ENCODE measurements at places on chromosomes 16 and 17.

DNA sequence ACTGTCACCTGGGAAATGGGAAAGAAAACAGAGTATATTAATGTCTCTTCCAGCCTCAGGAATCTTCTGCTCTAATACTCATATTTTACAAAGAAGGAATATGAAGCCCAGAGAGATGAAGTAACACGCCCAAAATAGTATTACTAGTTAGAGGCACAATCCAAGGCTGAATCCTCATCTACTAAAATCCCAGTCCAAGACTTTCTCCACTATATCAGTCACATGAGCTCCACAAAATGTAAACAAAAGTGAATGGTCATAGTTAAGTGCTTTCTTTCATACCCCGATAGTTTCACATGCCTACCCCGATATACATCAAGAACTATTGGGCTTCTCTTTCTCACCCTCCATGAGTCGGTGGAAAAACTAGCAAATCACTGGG lies 965 bp downstream of the INTS2 start:
- no peak for DNase-seq

GRCh38 chr16:76081967-76082366 lies 195.2 kb upstream of the CNTNAP4 start:
- no peak for DNase-seq

DNA sequence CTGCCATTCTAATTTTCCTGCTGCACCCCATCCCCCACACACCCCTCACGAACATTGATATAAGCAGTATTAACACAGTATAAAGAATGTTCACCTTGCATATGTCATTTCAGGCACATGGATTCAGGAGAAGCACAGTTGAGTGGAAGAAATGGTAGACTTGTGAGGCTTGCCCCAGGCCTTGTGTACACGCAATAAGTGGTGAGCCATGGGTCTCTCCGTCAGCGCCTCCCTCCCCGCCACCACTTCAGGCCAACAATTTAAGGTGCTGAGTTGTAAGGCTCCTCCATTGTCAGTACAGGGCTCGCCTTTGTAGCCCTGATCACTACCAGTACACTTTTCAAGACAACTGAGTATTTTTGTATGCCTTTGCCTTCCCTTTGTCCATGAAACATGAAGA lies 12.2 kb upstream of the CLEC18C start:
- DNase-seq: no peak

DNA sequence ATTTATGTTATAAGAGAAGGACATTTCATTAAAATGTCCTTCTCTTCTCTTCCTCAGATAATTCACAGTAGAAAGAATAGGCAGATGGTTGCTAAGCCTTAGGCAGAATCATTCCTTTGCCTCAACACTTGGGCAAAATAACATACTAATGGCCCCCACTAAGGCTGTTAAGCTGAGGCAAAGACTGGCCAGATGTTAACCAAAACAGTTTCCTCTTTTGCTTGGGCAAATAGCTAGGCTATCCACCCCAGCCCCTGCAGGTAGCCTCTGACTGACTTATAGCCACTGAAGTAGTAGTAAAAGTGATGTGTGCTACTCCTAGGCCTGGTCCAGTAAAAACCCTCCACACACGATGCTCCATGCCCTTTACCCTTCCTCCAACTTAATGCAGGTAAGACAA lies 55.2 kb downstream of the SPAG9 start:
- no peak for DNase-seq

DNA sequence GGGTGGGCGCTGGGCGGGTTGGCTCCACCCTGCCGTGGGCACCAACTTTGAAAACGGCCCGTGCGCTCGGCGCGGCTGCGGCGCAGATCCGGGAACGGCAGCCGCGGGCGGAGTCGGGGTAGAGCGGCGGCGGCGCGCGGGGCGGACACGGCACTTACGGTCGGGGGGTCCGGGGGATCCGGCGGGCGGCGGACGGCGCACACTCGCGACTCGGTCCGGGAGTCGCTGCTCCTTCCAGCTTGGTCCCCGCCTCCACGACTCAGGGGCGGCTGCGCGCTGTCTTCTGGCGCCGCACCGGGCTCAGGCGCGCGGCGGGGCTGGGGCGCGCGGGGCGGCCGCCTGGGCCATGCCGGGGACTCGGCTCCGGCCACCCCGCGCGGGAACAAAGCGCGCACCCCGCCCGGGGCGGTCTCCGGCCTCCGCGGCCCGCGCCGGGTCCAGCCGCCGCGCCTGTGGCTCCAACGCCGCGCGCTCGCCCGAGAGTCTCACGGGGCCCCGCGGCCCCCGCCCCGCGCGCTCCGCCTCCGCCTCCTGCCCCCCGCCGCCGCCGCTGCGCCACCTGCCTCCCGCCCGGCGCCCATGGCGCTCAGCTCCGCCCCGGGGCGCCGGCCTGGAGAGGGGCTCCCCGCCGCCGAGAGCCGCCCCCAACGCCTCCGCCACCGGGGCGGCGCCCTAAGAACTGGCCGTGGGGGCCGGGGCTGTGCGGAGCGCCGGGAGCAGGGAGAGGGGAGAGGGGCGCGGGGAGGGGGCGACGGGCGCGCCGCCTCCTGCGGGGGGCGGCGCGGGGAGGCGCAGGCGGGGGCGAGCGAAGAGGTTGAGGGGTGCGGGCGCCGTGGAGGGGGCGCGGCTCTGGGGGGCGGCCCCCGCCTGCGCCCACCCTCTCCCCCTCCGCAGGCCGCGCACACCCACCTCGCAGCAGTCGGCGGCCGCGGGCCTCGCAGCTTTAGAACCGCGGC lies 35.9 kb downstream of the CBFA2T3 start:
- DNase-seq: no peak

DNA sequence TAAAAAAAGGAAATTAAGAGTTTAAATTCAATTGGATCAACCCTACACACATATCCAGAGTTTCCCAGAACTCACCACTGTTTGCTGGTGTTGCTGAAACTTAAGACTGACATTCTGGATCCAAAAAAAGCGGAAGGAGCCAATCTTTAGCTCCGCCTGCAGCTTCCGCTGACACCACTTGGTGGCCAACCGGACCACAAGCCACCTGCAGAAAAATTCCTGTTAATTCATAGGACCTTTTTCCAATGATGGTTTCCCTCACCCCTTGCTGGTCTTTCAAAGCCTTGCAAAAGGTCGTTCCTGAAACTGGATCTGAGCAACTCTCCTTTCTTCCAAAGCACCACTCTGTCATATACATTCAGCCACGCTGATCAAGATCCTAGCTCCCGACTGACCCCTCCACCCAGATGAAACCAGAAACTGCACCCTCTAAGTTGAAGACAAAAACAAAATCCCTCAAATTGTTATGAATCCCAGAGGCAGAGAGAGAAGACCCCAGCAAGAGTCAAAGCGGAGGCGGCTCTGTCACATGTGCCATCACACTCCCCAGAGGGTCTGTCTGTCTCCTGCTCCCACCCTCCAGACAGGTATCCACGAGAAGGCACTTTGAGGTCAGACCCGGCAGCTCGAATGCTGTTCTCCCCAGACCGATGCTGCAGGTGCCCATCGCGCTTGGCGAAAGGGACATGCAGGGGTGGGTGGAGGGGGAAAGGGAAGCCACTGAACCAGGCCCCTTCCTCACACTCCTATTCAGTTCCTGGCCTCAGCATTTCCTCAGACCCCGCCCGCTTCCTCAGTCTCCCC lies 773 bp downstream of the BLTP2 start:
- DNase-seq: peak; percentile 21

DNA sequence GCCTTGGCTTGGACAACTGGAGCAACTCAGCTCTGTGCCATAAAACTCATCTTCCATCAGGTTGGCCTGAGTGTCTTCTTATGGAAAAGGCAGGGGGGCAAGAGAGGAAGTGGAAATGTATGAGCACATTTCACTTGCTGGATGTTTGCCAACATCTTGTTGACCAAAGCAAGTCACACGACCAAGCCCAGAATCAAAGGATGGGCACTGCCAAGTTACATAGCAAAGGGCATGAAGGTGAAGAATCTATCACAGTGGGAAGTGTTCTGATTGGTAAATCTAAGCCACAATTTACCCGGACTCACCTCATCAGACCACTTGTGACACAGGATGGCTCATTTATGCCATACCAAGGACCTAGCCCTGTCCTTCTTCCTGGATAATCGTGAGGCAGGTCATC lies 310.5 kb upstream of the IRX5 start:
- DNase-seq: no peak

GRCh38 chr17:57318913-57319312 lies 62.6 kb downstream of the MSI2 start:
- DNase-seq: no peak

DNA sequence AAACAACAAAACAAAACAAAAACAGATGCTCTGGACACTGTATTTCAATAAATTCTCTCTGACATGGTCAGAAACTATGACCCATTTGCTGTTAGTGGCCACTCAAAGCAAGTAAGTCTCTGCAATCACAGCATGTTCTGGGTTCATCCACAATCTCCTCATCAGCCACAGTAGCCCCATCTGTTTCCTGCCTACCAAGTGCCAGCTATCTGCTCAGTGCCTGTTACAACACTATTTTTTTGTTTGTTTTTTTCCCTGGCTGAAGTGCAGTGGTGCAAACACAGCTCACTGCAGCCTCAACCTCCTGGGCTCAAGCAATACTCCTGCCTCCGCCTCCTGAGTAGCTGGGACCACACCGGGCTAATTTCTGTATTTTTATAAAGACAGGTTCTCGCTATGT lies 137.9 kb downstream of the SOX9 start:
- no peak for DNase-seq

DNA sequence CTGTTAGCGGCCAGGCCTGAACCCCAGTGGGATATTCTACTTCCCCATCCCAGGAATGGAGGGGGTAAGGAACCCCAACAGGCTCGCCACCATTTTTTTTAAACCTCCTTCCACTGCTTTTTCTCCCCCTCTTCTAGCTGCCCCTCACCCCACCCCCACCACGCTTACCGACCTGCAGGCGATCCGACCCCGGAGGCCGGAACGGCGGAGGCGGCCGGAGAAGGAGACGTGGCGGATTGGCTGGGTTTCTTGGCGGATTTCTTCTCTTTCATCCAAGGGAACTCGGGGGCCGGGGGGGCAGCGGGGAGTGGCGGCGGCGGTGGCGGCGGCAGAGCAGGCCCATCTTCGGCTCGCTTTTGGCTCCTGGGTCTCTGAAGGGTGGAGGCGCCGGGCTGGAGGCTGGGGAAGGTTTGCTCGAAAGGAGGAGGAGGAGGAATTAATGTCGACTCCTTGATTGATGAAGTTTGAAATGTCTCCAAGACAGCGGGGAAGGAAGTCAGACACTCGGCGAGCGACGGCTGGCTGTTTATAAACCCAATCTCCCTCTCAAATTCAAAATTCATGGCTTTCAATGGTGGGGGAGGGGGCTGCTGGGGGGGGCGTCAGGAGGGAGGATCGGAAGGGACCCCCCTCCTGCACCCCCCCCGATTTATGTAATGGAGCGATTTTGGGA lies 424 bp downstream of the HOXB2 start:
- DNase-seq: no peak

GRCh38 chr17:10754861-10755591 lies 25.2 kb upstream of the TMEM220 start:
- no peak for DNase-seq

DNA sequence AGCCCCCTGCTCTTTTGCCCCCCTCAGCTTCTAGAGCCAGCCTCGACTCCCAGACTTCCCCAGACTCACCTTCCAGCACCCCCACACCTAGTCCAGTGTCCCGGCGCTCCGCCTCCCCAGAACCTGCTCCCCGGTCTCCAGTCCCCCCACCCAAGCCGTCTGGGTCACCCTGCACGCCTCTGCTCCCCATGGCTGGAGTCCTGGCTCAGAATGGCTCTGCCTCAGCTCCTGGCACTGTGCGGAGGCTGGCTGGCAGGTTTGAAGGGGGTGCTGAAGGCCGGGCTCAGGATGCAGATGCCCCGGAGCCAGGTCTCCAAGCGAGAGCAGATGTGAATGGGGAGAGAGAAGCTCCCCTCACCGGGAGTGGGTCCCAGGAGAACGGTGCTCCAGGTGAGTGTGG lies 2.2 kb downstream of the ARHGEF15 start:
- no peak for DNase-seq

- no peak for DNase-seq
Observed at GRCh38 chr16:25690552-25691143, 1.1 kb upstream of the HS3ST4 start.

- no peak for DNase-seq
Observed at GRCh38 chr17:17403065-17403464, 73.7 kb upstream of the MED9 start.

DNA sequence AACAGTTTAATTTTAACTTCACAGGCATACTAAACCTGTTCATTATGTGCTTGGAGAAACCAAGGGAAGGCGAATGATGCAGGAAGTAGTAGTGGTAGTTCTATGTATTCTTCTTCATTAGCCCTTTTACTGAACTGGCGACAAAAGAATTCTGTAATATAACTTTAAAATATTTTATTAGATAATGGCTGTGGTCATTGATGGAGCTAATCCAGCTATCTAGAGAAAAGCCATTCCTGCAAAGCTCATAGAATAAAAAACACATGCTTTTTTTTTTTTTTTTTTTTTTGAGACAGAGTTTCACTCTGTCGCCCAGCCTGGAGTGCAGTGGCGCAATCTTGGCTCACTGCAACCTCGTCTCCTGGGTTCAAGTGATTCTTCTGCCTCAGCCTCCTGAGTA lies 23.5 kb downstream of the TANC2 start:
- DNase-seq: no peak

GRCh38 chr16:30064729-30065101 lies 845 bp upstream of the ALDOA start:
- DNase-seq: no peak

DNA sequence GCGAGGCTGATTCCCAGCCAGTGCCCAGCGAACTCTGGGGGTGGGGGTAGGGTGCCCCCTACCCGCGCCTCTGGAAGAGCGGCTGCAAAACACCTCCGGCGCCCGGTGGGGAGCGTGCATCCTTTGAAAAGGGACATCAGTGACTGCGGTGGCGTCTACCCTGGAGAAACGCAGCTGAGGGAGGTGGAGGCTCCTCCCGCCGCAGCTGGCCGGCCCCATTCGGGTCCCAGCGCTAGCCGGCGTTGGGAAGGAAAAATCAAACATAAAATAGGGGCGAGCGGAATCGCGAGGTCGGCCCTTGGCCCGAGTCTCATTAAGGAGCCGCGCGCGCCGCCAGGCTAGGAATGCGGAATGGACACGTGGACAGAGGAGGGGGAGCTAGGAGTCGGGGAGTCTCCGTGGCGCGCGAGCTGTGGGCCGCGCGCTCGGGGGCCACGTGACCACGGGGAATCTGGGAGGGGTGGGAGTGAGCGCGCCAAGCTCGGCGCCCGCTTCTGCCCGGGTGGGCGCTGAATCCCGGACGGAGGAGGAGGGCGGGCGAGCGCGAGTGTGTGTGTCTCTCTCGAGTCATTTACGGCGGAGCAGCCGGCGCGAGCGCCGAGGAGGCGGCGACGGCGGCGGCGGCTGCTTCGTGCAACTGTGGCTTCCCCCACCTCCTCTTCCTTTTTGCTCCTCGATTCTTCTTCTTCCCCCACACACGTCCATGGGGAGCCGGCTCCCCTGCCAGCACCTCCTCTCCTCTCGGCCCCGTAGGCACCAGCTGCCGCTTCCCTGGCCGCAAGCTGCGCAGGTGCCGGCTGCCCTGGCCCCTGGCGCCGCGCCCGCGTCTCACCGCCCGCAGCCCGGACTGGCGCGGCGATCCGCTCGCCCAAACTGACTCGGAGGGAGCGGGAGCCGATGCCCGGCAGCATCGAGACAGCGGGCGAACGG lies at the start of gene TMEM132E:
TMEM132E (plus strand) TSS at position 566 of the 930 bp plus-strand sequence. CDS start 1,495 bp downstream, outside the sequence.
- DNase-seq: no peak

Data from stimulated activated CD4-positive, alpha-beta T cell treated with anti-CD3 and anti-CD28 coated beads, Interleukin-12 subunit alpha, Interleukin-12 subunit beta, amount 100 ng/mL, for 48 hours (primary cell).